Left lung (tissue), 14 donors: ENCODE measurements at places on chromosomes 1 and 21. TPM values are rescaled to one million over a fixed set of nuclear protein-coding genes. Genes with fewer than 3 reads are reported as not detected.
A peak's percentile ranks its signal among the peaks of the same experiment; 100 is the strongest.

DNA sequence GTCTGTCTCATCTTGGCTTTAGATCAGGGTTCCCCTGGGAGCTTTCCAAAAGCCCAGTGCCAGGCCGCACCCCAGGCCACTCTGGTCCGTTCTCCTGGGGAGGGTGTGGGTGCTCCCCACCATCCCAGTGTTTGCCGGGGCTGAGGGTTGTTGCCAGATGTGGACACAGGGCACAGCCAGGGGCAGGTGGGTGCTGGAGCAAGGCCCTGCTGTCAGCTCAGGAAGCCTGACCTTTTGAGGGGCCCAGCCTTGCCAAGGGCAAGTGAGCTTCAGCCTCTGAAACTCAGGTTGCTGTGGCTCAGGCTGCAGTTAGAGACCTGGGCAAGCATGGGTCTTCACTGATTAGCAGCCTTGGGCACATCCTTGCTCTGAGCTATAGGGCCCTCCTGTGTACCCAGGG lies 22.8 kb upstream of the ZBTB21 start:
- DNase-seq: peak; percentile 27

GRCh38 chr1:74271503-74271902 lies 36.3 kb downstream of the TNNI3K start:
- DNase-seq: no peak

WRAP73 gene
- 15.4 TPM for polyA plus RNA-seq

DNA sequence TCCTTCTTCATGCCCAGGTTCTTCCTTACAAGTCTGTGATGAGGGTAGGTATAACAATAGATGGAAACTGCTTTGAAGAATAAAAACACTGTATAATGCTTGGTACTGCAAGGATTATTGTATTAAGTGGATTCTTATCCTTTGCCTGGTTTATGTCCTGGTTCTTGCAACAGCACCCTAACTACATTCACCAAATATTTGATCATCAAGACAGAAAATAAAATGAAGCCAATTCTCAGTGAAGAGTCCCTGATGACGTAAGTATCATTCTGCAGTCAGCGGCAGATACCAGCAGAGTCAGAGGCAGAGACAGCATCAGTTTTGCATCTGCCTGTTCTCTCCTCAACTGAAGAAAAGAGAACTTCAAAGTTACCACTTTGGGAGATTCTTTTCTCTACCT lies 19.7 kb downstream of the ARHGEF11 start:
- DNase-seq: no peak

GRCh38 chr21:23939369-23940065 lies 1667.8 kb downstream of the MRPL39 start:
- DNase-seq: no peak

MPL gene
- 1.1 TPM for polyA plus RNA-seq

- no peak for DNase-seq
These were observed 50.0 kb downstream of the C1orf198 start for GRCh38 chr1:230818367-230818766.

DNA sequence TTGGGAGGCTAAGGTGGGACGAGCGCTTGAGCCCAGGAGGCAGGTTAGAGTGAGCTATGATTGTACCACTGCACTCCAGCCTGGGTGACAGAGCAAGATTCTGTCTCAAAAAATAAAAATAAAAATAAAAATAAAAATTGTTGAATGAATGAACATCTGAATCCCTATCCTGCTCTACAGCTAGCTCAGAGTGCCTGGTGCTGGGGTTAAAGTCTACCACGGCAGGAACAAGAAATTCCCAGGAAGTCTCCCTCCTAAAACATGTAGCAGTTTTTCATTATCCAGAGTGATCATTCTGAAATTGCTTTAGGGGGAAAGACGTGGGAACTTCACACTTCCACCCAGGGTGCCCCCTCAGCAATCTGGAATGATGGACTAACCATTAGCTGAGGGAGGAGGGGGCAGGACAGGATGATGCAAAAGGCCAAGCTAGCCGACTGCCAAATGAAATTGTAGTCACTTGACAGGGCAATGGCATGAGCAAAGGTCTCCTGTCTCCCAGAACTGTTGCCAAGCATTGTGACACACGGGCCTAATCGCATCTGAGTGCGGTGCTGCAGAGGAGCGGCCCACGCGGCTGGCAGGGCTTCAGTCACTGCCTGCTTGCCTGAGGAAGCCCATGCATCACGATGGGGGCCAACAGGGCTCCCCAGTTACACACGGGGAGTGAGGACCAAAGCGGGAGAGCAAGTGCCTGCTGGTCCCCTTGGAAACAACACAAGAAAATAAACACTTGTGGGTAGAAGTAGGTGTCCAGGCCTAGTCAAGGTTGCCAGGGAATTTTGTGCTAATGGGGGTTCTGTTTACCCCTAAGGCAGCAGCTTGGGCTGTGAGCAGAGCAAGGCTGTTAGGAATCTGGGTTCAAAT lies 85.7 kb downstream of the NENF start:
- peak; percentile 22 for DNase-seq

IRF6 gene
- 18.1 TPM for polyA plus RNA-seq

ETNK2 gene
- 10.3 TPM for polyA plus RNA-seq

DNA sequence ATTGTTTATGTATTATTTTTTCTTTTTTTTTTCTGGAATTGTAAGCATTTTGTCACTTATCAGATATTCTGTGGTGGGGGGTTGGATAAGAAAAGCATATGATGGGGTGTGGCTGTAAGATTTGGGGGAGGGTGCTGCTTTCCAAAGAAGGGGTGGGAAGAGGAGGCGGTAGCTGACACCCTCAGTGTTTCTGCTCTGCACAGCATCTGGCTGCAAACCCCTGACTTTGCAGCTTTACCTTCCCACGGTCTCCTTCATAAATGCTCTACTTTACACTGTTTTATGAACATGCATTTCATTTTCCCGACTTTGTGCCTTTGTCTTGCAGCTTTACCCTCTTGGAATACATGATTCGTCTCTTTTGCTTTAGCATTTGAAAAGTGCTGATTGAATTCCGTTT lies 7.6 kb downstream of the FMN2 start:
- DNase-seq: no peak

UBE2U gene
- 0.21 TPM for polyA plus RNA-seq

- DNase-seq: no peak
These were observed 2.1 kb upstream of the S100A9 start for GRCh38 chr1:153355445-153356071.

DNA sequence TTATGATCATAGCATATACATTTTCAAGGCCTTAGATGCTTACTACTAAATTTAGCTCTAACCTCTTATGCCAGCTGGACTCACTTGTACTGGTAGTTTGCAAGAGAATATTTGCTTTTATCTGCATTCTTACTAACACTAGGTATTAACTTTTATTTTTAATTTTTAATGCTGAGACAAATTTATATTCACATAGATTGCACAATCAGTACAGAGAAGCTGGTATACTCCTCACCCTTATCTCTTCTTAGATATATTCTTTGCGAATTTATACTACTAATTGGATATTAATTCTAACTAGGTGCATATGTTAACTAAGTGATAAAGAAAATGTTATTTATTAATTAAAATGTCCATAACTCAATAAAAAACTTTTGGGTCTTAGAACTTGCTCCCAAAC lies 561.8 kb upstream of the PRMT6 start:
- DNase-seq: no peak

FCAMR gene
- polyA plus RNA-seq: not detected

DNA sequence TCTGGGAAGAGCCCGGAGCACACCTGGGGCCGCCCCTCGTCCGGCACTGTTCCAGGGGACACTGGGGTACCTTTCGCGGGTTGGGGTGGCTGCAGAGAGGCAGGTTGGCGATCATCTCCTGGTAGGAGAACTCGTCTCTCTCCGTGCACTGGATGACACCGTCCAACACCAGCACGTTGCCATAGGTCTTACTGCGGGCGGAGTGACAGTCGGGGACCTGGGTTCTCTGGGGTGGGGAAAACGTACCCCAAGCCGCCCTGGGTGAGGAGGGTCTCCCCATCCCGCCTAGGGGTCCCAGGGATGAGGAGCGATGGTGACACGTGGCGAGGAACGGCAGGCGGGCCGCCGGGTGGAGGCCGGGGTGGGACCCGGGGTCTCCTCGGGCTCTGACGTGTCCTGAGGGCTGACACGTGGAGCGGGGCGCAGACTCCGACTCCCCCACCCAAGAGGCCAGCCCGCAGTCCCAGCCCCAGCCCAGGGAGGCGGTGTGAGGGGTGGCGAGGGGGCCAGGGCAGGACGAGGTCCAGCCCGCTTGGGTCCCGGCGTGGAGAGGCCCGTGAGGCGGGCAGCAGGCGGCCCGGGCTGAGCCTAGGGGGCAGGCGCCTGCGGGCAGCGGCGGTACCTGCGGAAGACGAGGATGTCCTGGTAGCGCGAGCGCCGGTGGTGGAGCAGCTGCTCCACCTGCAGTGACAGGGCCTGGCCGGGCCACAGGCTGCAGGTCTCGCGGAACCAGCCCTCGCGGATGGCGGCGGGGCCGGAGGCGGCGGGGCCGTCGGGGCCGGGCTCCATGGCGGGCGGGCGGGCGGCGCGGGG lies 457 bp downstream of the SRM start:
- DNase-seq: no peak

CD52 gene
- polyA plus RNA-seq: 6.3 TPM

DNA sequence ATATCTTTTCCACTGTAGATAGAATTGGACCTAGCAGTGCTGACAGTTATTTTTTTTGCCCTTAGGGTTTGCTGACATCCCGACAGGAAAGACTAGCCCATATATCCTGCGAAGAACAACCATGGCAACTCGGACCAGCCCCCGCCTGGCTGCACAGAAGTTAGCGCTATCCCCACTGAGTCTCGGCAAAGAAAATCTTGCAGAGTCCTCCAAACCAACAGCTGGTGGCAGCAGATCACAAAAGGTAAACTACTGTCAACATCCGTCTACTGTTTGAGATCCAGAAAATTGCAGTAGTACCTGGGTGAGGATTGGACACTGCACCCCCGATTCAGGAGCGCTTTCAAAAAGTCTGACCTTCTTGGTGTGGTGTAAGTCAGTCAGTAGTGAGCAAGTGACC lies 55.8 kb downstream of the CENPF start:
- DNase-seq: no peak

GRCh38 chr1:178664278-178664677 lies 60.8 kb upstream of the RALGPS2 start:
- no peak for DNase-seq

DNA sequence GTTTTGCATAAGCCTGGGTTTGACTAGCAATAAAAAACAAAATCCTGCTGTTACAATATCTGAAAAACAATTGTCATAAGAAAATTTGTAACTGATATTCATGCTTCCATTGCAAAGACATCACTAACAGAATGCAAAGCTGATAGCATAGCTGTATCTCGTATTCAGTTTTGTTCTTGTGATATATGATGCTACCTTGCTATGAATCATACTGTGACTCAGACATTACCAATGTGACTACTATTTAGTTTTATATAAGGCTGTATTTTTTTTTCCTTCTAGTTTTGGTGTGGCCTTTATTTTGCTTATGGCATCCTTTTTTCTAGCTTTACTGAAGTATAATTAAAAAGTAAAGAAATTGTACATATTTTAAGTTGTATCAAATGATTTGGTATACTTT lies 1381.8 kb downstream of the MRPL39 start:
- DNase-seq: no peak

GRCh38 chr21:35738347-35738961 lies 321.9 kb downstream of the SETD4 start:
- no peak for DNase-seq

FBXO2 gene
- 0.75 TPM for polyA plus RNA-seq

ATP1A1 gene
- polyA plus RNA-seq: 234 TPM

DNA sequence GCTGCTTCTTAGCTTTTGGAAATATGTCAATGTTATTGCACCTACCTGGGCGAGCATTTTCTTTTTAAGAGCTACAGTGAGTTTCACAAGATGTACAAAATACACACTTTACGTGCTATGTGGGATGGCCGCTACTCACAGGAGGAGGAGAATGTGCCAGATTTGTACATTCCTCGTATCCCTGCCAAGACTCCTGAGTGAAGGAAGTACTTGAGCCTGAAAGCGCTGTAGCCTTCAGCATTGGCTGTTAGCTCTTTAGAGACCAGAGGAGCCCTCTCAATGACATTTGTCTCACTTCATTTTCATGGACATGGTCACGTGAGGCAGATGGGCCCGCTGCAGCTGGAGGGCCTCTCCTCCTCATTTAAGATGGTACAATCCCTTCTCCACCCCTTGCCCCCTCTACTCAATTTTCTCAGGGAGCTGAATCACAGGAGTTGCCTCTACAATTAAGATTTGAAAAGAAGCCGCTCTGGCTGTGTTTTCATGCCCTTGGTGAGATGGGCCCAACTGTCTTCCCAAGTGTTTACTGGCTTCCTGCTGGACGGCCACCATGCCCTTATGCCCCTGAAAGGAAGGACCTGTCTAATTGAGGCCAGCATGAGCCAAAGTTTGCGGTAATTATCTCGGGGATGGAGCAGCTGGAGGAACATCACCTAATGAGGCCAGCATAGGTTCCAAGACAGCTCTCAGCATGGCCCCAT lies 442.6 kb downstream of the PRDM2 start:
- DNase-seq: peak; percentile 44

TSPAN1 gene
- polyA plus RNA-seq: 2.8 TPM

DNA sequence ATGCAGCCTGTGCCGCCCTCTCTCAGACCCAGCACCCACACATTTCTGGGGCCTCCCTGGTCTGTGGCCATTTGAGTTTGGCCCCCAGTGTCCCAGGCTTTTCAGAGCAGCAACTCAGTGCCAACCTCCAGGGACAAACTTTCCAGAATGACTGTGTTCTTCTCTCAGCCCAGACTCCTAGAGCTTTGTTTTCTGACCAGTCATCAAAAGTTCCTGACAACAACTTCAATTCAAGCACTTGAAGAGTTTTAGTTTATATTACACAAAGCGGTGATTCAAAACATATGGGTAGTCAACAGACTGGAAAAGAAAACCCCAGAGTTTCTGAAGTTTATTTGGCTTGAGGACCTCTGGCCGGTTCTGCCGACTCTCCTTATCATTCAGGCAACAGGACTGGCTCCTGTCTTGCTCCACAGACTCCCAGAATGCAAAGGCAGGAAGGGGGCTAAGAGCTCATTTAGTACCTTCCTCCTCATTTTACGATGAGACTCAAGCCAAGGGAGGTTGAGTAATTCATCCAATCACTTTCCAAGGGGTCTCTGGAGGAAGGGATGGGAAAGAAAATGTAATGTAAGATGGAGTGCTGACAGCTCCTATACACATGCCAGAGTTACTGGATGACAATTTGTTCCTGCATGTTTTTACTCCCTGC lies 27.0 kb upstream of the TIAM1 start:
- peak; percentile 85 for DNase-seq

- DNase-seq: peak; percentile 73
These were observed 30.0 kb upstream of the ACP6 start for GRCh38 chr1:147700042-147701006.

- no peak for DNase-seq
These were observed 4.1 kb upstream of the ITGB2 start for GRCh38 chr21:44924606-44925377.

- DNase-seq: no peak
These were observed 82.4 kb downstream of the RAB3GAP2 start for GRCh38 chr1:220189750-220190347.

- DNase-seq: no peak
These were observed 80.2 kb upstream of the GADD45A start for GRCh38 chr1:67604778-67605177.

GRCh38 chr1:157004806-157005205 lies 40.7 kb downstream of the ARHGEF11 start:
- DNase-seq: no peak

DNA sequence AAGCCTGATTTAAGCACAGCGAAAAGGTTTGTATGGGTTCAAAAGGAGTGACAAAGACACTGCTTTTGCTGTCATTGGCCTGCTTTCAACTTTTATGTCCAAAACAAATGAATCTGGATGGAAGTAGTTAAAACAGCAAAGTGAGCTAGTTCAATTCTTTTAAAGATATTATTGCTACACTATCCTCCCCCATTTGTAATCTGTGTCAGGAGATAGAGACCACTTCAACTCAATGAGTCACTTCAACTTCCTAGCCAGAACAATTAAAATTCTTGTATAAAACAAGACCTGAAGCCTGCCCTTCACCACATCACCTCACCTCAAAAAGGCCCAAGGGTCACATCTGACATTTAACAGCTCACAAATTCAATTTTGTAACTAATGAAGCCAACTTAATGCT lies 364.1 kb upstream of the LYPLAL1 start:
- DNase-seq: no peak
